Kidney (tissue), 22 donors: ENCODE measurements at places on chromosomes 7 and 10. TPM values are rescaled to one million over a fixed set of nuclear protein-coding genes. Genes with fewer than 3 reads are reported as not detected.

DNA sequence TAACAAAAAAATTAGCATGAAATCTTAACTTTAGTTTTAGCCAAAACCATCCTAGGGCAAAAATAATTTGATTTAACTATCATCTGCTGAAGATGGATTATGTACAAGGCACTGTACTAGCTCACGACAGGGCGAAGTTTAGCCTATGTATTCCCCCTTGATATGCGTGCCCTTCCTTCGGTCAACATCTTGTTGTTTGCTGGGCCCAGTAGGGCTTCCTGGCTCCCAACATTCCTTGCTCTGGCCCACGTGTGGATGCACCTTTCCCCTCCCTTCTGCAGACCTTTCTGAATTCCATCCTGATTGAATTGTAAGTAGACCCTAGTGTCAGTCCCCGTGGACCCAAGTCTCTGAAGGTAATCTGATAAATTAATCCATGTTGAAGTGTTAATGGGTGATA lies 212.0 kb downstream of the RELN start:
- no peak for DNase-seq

GRCh38 chr10:78130966-78131710 lies 97.5 kb downstream of the RPS24 start:
- DNase-seq: no peak

DNA sequence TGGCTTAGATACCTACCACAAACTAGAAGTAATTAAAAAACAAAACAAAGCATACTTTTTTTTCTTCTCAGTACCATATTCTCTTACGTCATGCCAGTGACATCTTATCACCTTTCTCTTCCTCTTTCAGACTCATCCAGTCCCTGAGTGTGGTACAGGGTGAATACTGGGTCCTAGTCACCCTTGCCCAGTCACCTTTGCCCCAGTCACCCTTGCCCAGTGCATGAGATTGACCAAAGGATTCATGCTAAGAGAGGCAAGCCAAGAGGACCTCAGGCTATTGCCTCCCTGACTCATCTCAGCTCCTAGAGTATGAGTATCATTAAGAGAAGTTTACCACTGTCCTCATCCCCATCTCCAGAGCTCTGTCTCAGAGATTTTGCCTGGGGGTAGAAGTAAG lies 10.0 kb upstream of the TSPAN12 start:
- no peak for DNase-seq

DNA2 gene
- 3.6 TPM for total RNA-seq

- no peak for DNase-seq
These were observed 41.5 kb downstream of the ANKMY2 start for GRCh38 chr7:16604054-16604453.

GRCh38 chr10:31063841-31064240 lies 32.2 kb upstream of the ZNF438 start:
- DNase-seq: no peak
